ENCODE measurements at places on chromosomes 6 and 20. TPM values are rescaled to one million over a fixed set of nuclear protein-coding genes. Genes with fewer than 3 reads are reported as not detected.
A peak's percentile ranks its signal among the peaks of the same experiment; 100 is the strongest.

DNA sequence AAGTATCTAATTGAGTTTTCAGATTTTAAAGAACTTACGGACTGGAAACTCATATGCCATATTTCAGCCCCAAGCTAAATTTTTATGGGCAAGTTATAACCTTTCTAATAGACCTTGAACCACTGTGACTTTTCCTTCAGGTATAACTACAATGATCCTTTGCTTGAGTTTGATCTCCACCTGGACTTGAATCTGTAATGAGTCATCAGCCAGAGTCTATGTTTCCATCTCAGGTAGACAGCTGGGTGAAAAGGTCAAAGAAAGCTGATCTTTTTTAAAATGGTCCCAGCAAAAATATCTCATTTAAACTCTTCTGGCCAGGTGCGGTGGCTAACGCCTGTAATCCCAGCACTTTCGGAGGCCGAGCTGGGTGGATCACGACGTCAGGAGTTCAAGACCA, 88.4 kb upstream of the SGK1 start:
- no peaks in the 10 kb centered on the region for H3K4me1 ChIP-seq
- no peaks in the 10 kb centered on the region for H3K36me3 ChIP-seq
- no peak overlapping the region for H3K4me3 ChIP-seq
- no peaks in the 10 kb centered on the region for H3K27me3 ChIP-seq
- no peak overlapping the region for H3K27ac ChIP-seq

DNA sequence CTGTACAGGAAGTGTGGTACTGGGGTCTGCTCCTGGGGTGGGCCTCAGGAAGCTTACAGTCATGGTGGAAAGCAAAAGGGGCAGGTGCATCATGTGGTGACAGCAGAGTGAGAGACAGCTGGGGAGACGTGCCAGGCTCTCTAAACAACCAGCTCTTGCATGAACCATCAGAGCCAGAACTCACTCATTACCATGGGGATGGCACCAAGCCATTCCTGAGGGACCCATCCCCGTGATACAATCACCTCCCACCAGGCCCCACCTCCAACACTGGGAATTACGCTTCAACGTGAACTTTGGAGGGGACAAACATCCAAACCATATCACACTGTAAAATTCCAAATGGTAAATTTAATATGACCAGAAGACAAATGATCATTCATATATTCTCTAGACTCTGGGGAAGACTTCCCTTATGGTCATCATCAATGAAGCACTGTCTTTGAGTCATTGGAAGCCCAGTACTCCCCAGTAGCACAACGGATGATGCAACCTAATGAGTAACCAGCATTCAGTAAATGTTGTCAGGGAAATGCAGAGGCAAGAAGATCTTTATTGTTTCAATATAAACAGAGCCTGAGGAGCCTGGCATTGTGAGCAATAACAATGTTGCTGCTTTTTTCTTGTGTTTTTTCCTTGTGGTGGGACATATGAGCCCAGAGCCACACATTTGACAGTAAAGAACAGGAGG, 48.2 kb upstream of the RALY start:
- no peaks in the 10 kb centered on the region for H3K36me3 ChIP-seq
- no peak for DNase-seq

- H3K27me3 ChIP-seq, result 0 out of 2 replicates have a peak, but pooled peaks cover 3% of the 10 kb centered on the region
- H3K27ac ChIP-seq, result no peak overlapping the region
- H3K4me3 ChIP-seq, result no peak overlapping the region
- H3K4me1 ChIP-seq, result peaks cover 11% of the 10 kb centered on the region
- H3K36me3 ChIP-seq, result no peaks in the 10 kb centered on the region
These were observed 8.1 kb upstream of the OCSTAMP start for GRCh38 chr20:46558511-46558959.

- peaks cover 5% of the 10 kb centered on the region for H3K27me3 ChIP-seq
- no peak overlapping the region for H3K4me3 ChIP-seq
- no peak overlapping the region for H3K27ac ChIP-seq
- H3K36me3 ChIP-seq, result no peaks in the 10 kb centered on the region
- DNase-seq, result no peak
These were observed 102.2 kb downstream of the DACT2 start for GRCh38 chr6:168217216-168217879.

DNA sequence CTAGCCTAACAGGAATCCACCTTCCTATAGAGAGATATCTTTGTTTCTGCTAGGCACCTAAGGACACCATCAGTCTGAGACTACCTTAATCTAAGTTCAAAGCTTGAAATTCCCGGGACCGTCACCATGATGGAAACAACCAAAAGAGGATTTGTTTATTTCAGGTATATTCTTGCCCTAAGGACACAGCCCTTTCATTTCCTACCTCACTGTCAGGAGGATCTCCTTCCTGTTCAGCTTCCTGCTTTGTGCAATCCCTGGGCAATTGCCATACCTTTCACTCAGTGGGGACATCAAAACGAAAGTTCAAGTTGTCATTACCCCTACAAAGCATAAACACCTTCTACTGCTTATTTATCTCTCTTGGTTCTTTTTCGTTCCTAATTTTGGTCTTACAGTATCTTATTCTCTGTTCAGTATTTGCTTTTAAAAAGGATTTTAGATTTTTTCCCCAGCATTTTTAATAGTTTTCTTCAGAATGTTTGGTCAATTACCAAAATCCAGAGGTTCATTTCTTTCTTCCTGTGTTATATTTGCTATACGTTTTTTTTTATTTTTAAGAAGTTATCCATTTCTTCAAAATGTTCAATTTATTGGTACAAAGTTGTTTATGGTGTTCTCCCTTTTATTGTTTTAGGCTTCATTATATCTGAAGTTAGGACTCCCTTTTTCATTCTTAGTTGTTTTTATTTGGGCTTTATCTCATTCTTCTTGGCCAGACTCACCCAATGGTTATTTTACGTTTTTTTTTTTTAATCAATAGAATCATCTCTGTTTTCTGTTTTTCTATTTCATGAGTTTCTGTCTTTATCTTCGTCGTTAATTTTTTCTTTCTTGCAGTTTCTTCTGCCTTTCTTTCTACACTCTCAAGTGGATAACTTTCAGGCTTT, 13.0 kb upstream of the TBPL1 start:
- no peaks in the 10 kb centered on the region for H3K36me3 ChIP-seq
- no peak for DNase-seq
- no peak overlapping the region for H3K27ac ChIP-seq
- H3K27me3 ChIP-seq, result 0 out of 2 replicates have a peak, but pooled peaks cover 3% of the 10 kb centered on the region
- no peaks in the 10 kb centered on the region for H3K4me1 ChIP-seq

DNA sequence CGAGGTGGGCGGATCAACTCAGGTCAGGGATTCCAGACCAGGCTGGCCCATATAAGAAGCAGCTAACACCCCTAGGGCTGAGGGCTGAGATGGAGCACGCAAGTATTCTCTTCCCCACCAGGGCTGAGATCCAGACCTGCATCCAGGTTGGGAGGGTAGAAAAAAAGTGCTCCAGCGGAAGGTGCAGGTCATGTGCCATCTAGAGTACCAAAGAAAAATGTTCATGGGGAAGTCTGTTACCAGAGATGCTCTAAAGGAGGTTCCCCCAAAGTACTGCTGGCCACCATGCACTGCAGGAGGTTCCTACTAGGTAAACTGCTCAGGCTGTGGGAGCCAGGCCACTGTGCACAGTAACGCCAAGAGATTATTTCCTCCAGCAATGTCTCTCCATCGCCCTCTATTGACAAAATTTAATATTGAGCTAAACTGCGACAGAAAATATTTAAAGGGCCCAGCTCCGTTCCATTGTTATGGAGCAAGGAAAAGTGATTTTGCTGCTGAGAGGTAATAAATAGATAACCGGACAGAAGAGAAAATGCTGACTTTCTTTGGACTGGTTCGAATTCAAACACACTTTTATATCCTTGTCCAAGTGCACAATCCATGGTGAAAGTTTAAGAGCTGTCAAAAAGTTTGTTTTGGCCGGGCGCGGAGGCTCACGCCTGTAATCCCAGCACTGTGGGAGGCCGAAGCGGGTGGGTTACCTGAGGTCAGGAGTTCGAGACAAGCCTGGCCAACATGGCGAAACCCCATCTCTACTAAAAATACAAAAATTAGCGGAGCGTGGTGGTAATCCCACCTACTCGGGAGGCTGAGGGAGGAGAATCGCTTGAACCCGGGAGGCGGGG, 159.9 kb downstream of the OR2B2 start:
- peak overlapping the region; percentile 67 for H3K4me3 ChIP-seq
- no peaks in the 10 kb centered on the region for H3K4me1 ChIP-seq
- H3K27ac ChIP-seq, result no peak overlapping the region

DNA sequence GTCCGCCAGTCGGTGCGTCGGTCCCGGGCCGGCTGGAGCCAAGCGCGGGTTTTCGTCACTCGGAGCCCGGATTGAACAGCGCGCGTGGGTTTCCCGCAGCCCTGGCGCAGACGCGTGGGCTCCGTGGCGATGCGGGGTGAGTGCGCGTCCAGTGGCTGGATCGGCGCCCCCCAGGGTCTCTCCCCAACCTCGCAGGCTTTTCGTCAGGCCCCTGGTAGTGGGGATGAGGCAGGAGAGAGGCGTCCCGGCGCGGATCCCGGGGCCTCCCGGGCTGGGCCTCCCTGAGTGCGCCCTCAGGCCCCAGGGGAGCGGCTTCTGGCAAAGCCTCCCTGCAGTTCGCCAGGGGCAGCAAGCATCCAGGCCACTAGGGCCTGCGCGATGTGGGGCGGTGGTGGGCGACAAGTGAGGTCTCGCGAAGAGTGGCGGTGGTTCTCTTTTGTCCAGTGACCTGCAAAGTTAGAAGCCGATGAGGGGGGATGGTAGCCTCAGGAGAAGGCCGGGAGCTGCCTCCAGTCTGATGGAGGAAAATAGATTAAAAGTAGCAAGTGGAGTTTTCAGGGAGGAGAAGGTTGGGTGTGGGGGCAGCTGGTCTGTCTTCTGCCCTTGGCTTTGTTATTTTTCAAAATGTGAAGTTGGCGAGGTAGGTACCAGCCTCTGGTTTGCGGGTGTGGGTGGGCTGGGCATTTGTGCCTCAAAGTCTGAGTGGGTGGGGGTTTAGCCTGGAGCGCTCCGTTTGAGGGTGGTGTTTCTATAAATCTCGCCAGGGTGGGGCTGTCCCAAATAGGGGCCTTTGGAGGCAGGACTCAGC, 1.6 kb downstream of the TOX2 start:
- H3K27me3 ChIP-seq, result no peaks in the 10 kb centered on the region
- DNase-seq, result peak; percentile 50
- no peaks in the 10 kb centered on the region for H3K4me1 ChIP-seq

DNA sequence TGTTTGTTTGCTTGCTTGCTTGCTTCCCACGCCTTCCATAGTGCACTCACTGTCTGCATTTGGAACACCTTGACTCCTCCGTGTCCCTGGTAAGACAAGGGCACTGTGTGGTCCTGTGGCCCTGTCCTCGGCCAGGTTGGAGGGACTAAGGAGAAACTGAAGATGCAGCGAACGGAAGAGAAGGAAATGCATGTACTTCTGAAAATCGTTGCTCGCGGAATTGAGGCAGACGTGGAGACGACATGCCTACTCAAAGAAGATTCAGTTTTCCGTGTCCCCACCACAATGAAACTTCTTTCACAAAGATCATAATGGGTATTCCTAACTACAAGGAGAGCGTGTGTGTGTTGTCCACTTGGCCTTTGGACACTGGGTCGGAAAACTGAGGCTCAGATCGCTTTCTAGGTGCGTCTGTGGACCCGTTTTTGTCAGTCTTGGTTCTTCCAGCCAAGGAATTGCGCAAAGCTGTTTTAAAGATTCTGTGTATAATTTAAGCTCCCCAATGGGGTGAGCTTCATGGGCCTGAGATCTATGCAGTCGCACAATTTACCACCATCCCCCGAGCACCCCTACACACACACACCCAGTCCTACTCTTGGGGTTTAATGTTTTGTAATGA, 120.4 kb upstream of the ZNF184 start:
- H3K4me1 ChIP-seq, result no peaks in the 10 kb centered on the region
- no peak overlapping the region for H3K4me3 ChIP-seq
- H3K27ac ChIP-seq, result no peak overlapping the region
- H3K27me3 ChIP-seq, result no peaks in the 10 kb centered on the region
- no peak for DNase-seq

DNA sequence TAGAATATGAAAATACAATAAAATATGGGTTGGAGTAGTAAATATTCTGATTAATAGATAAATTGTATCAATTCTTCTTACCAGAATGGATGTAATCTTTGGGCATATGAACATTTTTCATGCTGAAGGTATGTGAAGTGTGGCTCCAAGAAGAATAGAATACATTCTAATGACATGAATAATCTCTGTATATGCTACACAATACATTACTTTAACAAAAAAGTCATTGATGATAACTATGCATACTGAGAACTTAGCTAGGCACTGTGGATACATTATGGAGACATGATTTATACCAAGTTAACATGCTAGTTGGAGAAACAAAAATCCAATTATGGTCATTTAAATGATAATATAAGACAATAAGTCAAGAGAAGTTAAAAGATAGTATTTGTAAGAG, 62.7 kb upstream of the HDAC2 start:
- H3K27ac ChIP-seq, result no peak overlapping the region
- no peaks in the 10 kb centered on the region for H3K4me1 ChIP-seq
- DNase-seq, result no peak

- no peaks in the 10 kb centered on the region for H3K4me1 ChIP-seq
- no peaks in the 10 kb centered on the region for H3K36me3 ChIP-seq
- H3K27me3 ChIP-seq, result no peaks in the 10 kb centered on the region
- no peak overlapping the region for H3K27ac ChIP-seq
- DNase-seq, result no peak
These were observed 641.2 kb downstream of the DOK5 start for GRCh38 chr20:55116598-55116997.

DNA sequence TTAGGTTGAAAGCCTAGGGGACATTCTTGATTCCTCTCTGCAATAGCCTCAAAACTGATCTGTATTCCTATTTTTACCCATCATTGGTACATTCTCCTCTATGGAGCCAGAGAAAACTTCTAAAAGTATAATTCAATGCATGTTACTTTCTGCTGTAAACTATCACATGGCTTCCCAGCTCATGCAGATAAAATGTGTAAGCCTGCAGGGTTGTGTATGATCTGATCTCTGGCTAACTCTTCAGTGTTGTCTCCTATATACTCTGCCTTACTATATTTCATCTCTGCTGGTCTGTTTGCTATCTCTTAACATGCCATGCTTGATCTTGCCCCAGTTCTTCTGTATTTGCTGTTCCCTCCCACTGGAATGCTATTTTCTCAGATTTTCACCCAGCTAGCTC, 323.3 kb upstream of the RSPO3 start:
- no peaks in the 10 kb centered on the region for H3K36me3 ChIP-seq
- H3K27ac ChIP-seq, result no peak overlapping the region
- H3K4me3 ChIP-seq, result no peak overlapping the region
- no peaks in the 10 kb centered on the region for H3K27me3 ChIP-seq
- 0 out of 2 replicates have a peak, but pooled peaks cover 2% of the 10 kb centered on the region for H3K4me1 ChIP-seq
- no peak for DNase-seq

The TBC1D20 gene
- total RNA-seq, result 31.8 TPM

The FAM135A gene
- total RNA-seq, result 46.5 TPM

The SCRT2 gene
- total RNA-seq, result not detected

The BPIFB1 gene
- not detected for total RNA-seq

The SLC4A11 gene
- total RNA-seq, result 16.4 TPM

The ZNF337 gene
- 16.6 TPM for total RNA-seq

The ARFGEF3 gene
- total RNA-seq, result 8.8 TPM

All from SJCRH30 (cell line).